ENCODE measurements at places on chromosomes 7 and 10.

DNA sequence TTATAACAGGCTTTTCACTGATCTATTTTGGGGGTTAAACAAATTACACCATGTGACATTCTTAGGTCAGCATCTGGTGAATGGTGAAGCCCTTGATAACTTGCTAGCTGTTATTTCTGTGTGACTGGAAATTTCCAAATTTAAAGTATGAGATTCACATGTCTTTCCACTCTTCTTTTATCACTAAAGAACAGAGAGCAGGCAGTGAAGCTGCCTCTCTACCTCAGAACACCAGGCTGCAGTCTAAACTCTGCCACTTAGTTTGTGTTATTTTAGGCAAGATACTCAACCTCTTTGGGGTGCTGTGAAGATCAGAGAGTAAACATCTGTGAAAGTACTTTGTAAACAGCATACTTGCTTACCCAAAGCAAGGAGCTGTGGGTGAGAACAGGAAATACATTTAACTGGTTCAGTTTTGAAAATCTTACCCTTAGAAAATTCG, 15.5 kb upstream of the SP4 start:
- no peak for DNase-seq

- DNase-seq, result no peak
Observed at GRCh38 chr10:119973281-119973680, 80.8 kb downstream of the SEC23IP start.

GRCh38 chr7:141710301-141710700, 2.1 kb downstream of the WEE2 start:
- DNase-seq, result no peak

- no peak for DNase-seq
Observed at GRCh38 chr10:44947371-44948152, 12.0 kb upstream of the RASSF4 start.

DNA sequence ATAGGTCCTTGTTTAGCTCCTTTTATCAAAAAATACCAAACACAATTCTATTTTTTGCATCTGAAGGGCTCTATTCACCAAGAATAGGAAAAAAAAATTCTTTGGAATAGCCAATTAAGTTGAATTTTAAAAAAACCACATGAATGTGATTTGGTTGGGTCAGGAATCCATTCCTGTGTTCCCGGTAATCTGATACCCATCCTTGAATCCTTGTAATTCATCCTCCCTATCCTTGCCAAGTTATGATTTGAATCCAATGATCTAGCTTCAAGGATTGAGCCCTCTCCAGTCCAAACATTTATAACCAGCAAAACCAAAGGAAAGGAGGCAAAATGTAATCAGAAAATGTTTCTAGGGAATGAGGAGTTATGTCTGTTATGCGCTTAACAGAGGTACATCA, 86.6 kb downstream of the CFAP58 start:
- DNase-seq, result no peak

DNA sequence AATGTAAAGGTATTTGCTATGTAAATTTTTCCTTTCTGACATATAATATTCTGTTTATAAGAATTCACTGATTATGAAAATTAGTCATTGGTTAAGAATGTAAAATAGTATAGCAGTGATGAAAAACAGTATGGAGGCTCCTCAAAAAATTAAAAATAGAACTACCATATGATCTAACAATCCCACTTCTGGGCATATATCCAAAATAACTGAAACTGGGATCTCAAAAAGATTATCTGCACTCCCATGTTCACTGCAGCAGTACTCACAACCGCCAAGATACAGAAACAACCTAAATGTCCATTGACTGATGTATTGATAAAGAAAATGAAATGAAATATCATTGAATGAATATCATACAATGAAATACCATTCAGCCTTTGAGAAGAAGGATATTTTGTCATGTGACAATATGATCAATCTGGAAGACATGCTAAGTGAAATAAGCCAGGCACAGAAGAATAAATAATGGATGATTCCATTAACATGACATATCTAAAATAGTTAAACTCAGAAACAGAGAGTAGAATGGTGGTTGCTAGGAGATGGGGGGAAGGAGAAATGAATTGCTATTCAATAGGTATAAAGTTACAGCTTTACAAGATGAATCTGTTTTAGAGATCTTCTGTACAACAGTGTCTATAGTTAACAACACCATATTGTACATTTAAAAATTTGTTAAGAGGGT, 14.0 kb downstream of the C10orf88 start:
- no peak for DNase-seq

GRCh38 chr10:132294561-132295318, 13.0 kb downstream of the STK32C start:
- DNase-seq, result no peak

- no peak for DNase-seq
Observed at GRCh38 chr7:43362652-43363034, 220.3 kb upstream of the STK17A start.

- no peak for DNase-seq
Observed at GRCh38 chr10:17175551-17175950, 25.9 kb downstream of the TRDMT1 start.

DNA sequence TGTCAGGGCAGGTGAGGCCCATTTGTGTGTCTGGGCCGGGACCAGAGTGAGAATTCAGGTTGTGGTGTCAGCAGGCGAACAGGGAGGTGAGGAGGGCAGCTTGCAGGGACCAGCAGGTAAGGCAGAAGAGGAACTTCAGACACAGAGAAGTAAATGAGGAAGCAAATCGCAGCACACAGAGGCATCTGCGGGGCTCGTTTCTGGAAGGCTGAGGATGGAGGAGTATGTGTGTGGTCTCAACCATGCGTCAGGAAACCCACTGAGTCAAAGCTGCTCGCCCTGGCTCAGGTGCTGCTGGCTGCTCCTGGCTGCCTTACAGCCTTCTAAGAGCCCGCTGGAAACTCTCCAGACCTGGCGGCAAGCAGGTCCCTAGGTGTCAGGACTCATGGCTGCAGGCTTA, 26.9 kb upstream of the PITRM1 start:
- DNase-seq, result no peak

- DNase-seq, result no peak
Observed at GRCh38 chr10:27564398-27564797, 60.3 kb downstream of the RAB18 start.

Data from T-helper 1 cell (primary cell).